ENCODE measurements at places on chromosomes 5 and 9. TPM values are rescaled to one million over a fixed set of nuclear protein-coding genes. Genes with fewer than 3 reads are reported as not detected.

GRCh38 chr5:130692770-130693169, 472.3 kb downstream of the HINT1 start:
- DNase-seq, result peak; percentile 41

GRCh38 chr9:81474125-81474524, 215.2 kb downstream of the TLE1 start:
- peak; percentile 29 for DNase-seq

PLAC8L1 gene
- total RNA-seq, result 0.18 TPM

DNA sequence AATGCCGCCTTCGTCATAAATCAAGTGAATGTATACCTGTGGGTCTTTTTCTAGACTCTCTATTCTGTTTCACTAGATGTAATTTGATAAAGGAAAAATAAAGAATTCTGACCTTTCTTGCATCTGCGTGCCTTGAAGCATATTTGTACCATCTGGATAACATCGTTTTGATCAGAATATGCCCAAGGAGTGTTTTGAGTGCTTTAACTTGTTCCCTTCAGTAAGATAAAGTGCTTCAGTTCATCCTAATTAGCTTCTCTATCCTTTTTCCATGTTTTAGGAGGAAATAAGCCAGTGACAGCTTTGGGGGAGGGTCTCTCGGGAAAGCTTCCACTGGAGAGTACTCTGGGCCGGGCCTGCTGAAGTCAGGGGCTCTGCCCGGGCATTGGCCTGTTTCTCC, 113.5 kb upstream of the DAP start:
- no peak for DNase-seq

- peak; percentile 50 for DNase-seq
Measured at GRCh38 chr5:176653401-176654385, 6.4 kb downstream of the TSPAN17 start.

DNA sequence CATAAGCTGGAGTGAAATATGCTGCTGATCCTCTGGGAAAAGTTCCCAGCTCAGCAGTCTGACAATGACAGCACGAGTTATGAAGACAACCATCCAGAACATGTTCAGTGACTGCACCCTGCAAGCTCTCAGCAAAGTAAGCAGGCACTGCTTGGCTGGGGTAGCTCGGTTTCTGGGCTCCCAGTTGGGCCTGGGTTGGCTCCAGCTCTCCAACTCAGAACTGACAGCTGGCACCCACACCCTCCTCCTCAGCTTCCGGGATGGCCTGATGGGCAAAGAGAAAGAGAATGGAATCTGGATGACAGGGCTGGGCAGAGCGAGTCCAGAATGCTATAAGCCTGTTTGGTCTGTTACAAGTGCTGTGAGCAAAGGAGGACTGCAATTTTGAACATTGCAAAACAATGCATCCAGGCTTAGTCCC, 185.0 kb downstream of the CSNK1G3 start:
- DNase-seq, result peak; percentile 85

LCP2 gene
- 4.4 TPM for total RNA-seq

DNA sequence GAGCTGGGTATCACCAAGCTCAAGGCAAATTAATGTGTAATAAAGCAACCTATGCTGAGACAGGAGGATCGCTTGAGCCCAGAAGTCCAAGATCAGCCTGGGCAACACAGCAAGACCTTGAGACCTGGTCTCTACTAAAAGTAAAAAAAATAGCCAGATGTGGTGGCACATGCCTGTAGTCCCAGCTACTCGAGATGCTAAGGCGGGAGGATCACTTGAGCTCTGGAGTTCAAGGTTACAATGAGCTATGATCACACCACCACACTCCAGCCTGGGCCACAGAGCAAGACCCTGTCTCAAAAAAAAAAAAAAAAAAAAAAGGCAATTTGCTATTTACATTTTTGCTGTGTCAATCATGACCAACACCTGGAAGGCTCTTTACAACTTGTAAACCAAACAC, 5.2 kb downstream of the STRBP start:
- DNase-seq, result no peak

- DNase-seq, result peak; percentile 60
Measured at GRCh38 chr5:43555895-43556606, 826 bp downstream of the PAIP1 start.

BAAT gene
- 0.66 TPM for total RNA-seq

PFN3 gene
- not detected for total RNA-seq

- DNase-seq, result no peak
Measured at GRCh38 chr5:174335682-174336364, 290.3 kb downstream of the NSG2 start.

DNA sequence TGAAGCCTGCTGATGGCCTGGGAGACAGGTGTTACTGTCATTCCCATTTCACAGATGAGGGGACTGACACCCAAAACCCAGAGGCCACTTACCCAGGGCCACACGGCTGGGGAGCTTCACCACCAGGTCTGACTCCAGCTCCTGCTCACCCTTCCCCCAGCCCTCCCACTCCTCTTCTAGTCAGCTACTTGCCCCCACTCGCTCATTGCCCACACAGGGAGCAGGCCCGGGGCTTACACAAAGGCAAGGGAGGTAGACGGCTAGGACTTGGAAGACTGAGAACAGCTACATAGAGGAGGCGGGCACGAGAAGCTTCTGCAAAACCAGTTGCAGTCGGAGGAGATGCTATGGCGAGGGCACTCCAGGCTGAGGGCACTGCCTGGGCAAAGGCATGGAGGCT, 21.3 kb downstream of the LMX1B start:
- no peak for DNase-seq

DNA sequence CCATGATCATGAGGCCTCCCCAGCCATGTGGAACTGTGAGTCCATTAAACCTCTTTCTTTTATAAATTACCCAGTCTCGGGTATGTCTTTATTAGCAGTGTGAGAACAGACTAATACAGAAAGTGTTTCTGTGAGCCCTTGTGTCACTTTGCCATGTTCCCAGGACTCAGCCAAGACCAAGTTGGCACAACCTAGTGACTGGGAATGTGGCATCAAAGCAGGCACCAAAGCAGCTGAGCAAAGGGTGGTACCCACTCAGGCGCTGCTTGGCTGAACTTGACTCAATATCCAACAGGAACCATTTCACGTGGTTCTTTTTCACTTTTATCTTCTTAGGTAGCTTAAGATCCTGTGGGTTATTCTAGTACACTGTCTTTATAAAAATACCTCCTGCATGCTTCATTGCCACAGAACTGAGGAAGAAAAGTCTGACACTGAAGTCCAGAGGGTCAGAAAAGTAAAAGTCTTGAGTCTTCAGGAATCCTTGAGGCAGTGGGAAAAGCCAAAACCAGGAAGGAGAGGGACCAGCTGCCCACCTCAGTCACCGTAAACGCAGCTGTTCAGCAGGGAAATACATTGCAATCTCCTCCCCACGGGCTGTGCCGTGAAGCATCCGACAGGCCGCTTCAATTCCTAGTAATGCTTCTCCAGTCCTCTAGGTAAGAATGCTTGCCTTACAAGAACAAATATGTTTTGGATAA, 90.5 kb upstream of the RETREG1 start:
- DNase-seq, result no peak

DNA sequence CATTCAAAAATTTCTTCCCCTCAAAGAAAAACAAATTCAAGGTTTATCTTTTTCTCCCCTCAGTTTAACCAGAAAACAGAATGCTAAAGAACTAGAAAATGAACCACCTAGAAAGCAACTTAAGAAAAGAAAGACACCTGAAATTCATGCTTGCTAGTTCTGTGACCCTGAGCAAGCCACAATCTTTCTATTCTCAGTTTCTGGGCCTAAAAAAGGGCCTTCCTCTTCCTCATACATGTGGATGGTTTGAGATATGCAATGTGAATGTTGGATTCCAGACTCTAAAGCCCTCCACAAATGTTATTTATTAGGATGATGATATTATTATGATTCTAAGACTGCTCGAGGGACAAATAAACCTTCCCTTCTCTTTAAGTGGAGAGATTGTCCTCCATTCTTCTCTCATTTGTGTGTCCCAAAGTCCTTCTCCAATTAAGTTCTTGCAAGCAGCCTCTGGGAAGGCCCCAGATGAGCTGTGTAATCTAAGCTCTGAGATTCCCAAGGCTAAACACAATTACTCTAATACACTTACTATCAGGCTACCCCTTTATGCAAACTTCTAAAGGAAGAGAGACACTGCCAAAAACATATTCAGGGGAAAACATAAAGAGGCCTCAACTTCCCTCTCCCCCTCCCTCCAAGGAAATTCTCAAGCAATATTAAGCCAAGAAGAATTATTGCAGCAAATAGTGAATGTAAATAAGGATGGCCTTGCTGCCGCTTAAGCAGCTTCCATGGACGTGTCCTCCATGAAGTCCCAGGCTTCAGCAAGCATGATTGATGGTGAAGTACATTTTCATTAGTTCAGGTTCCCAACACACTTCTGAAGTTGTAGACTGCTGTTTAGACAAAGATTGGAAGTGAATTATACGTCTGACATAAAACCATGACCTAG, 80.2 kb downstream of the PRKACG start:
- DNase-seq, result peak; percentile 16

DNA sequence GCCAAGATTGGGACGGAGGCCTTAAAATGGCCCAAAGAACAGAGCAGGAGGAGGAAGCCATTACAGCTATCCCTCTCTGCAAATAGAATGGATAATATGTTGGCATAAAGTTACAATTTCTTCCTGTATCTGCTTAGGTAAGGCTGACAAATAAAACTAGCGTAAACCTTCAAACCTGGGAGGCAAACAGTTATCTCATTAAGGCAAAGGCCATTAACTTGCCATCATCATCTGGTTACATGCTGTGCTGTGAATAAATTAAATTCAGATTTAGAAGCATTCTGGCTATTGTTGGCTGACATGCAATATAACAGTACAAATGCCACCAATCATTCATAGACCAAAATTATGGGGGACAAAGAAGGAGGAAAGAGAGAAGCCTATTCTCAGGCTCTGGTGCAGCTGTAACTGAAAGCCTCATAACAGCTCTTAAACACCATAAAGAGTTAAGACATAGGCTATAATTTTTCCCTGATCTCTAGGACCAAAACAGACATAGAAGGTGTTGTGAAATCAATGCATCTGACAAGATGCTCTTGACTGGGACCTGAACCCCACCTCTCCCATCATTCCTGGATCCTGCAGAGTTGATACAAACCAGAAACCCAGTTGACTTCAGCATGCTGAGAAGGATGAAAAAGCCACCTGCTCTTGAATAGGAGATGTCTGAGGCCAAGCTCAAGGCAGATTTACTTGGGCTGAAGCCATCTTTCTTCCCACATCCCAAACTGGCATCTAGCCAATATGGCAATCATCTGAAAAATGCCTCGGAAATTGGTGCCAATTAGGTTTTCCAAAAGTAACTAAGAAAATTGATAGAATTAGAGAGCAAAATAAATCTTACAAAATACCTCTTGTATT, 62.5 kb downstream of the PLCXD3 start:
- no peak for DNase-seq

DNA sequence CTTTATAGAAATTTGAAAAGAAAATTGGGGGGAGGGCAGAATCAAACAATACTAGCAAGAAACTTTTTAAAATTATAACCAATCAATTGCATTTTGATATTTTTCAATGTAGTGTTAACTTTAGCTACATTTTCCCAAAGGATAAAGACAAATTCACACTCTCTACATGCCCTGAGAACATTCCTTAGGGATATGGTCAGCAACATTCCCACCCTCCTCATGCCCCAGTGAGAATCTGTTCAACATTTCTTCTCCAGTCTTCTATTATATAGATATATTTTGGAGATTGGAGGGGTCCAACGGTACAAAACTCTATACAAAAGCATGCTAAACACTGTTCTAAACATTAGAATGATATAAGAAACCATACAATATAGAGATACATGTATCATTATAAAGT, 11.6 kb upstream of the PRR16 start:
- DNase-seq, result no peak

NPR3 gene
- total RNA-seq, result 14.3 TPM

DNA sequence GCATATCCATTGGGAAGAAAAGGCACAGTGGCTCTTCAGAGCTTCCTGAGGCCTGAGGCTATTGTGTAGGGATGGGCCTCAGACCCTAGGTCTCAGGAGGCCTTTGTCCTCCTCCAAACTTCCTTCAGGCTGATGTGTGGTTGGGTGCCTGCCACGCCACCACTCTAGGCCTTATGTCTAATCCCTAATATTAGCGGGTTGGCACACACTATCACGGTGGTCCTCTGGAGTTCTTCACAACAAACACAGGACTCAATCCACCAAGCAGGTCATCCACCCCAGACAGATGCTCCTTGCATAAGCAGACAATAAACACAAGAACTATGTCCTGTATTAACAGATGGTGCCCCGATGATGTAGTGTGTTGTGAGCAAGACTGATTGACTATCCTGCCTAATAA, 31.0 kb upstream of the FSTL4 start:
- DNase-seq, result no peak

DNA sequence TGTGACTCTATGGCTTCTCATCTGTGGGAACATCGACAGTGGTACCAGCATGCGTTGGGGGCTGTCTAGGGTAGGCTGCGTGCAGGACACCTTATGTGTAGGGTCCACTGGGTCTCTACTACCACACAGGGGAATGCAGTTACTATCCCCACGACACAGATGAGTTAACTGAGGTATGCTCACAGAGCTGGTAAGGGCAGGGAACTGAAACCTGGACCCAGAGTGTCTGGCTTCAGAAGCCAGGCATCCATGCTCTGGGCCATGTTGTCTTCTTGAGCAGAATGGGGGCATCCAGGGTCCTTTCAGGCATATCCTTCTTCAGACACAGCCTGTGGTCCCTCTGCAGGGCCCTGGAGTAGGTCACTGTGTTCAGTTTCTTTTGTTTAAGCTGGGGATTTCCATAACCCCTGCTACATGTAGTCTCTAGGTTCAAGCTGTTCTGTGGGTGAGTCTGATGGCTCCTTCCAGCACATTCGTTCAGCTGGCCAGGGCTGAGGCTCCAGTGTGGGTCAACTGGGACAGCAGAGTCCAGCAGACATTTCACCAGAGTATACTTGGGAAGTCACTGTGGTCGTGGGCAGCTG, 148.8 kb downstream of the GADD45G start:
- no peak for DNase-seq

DNA sequence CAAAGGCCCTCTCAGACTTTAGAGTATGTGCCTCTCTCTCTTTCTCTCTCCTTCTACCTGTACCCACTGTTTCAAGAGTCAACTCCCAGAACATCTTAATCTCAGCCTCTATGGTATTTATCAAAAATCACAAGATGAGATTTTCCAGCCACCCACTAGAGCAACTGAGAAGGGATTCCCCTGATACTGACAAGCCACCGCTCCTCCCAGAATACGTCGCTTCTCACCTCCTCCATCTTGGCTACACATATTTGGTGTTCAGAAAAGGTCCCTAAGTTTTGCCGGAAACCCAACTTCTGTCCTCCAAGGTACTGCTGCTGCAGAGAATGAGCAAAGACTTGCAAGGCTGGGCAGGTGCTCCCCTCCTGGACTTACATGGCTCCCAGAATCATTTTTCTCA, 6.1 kb downstream of the GARIN3 start:
- DNase-seq, result no peak

- DNase-seq, result no peak
Measured at GRCh38 chr5:142934051-142934762, 164.0 kb downstream of the ARHGAP26 start.

DNA sequence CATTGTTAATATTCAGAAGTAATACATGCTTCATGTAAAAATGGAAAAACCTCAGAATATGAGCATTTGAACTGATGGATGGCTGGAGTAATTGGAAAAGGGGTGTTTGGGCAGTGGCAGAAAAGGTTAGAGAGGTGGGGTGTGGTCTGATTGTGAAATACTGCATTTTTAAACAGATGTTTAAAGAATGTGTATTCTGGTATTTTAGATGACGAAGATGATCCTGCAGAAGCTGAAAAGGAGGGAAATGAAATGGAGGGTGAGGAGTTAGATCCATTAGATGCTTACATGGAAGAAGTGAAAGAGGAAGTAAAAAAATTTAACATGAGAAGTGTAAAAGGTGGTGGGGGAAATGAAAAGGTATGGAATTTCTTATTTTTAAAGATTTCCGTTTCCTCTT, 18.8 kb downstream of the DDX46 start:
- DNase-seq, result no peak

- DNase-seq, result no peak
Measured at GRCh38 chr5:1529498-1529897, 5.7 kb upstream of the LPCAT1 start.

PDE6A gene
- not detected for total RNA-seq

MYOZ3 gene
- 7.7 TPM for total RNA-seq

Measured in muscle of leg (tissue), 16 donors.